ENCODE measurements at places on chromosomes 6 and 20. TPM values are rescaled to one million over a fixed set of nuclear protein-coding genes. Genes with fewer than 3 reads are reported as not detected.

DNA sequence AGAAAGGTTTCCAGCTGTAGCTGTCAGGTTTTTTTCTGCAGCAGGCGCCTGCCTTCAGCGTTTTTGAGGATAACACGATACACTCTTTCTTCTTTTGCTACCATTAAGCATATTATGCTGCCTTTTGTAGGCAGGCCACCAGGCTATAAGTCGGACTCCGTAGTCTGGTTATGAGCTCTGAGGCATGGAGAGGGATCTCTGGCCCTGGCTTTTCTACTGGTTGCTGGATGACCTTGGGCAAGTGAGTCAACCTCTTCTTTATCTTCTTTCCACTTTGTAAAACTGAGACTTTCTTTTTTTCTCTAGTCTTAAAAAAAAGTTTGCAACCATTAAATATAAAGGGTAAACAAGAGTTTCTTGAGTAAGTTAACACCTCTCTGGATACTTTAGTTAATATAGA is 120.2 kb downstream of the BCKDHB start:
- no peak for DNase-seq

The METTL24 gene
- total RNA-seq = 2.0 TPM

The HEY2 gene
- 0.32 TPM for total RNA-seq

GRCh38 chr6:33430991-33431879 is 11.4 kb downstream of the SYNGAP1 start:
- DNase-seq = peak; percentile 82

The TAP1 gene
- total RNA-seq = 51.2 TPM

The TSPO2 gene
- not detected for total RNA-seq

DNA sequence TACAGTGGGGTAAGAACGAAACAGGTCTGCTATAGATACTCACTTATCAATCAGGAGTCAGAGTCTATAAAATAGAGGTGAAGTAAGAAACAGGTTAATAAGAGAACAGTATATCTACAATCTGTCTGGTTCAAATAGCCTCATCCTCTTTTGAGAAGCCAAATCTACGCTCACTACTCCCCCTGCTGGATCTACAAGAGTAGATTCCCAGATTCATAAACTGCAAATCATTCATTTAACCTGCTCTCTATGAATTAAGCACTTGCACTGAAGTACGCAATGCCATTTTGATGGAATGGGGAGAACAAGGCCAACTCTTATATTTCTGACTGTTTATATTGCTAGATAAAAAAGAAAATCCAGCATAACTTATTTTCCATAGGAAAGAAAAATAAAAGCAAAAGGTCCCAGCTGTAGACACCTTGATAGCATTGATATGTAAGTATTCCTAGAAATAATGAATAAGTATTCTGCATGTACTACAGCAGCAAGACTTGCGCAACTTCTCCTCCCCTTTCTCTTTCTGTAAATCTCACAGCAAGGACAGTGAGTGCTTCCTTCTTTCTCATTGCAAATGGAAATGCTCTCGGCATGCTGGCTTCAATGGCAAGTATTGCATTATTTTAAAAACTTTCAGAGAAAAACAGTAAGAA is 92.3 kb downstream of the RFX6 start:
- DNase-seq = no peak

The VGLL2 gene
- total RNA-seq = not detected
